ENCODE measurements at places on chromosomes 1 and 21. TPM values are rescaled to one million over a fixed set of nuclear protein-coding genes. Genes with fewer than 3 reads are reported as not detected.

The ST3GAL3 gene
- 16.3 TPM for total RNA-seq

DNA sequence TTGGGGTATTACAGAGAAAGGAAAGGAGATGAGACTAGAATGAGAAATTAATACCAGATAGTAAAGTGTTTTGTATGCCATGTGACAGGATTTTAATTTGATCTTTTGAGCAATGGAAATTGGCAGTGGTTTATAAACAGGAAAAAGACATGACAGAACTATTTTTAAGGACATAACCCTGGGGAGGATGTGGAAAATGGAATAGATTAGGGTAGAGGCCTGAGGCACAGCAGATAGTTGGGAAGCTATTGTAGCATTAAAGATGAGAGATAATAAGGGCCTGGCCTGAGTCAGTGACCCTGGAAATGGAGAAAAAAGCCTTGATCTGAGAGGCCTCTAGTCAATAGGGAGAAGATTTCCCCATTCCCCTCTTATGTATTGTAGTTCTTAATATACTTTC lies 22.1 kb upstream of the KCNA3 start:
- DNase-seq, result no peak

The MSH4 gene
- total RNA-seq, result 0.66 TPM

- peak; percentile 97 for DNase-seq
Observed at GRCh38 chr21:32516756-32517649, 68.3 kb downstream of the TCP10L start.

DNA sequence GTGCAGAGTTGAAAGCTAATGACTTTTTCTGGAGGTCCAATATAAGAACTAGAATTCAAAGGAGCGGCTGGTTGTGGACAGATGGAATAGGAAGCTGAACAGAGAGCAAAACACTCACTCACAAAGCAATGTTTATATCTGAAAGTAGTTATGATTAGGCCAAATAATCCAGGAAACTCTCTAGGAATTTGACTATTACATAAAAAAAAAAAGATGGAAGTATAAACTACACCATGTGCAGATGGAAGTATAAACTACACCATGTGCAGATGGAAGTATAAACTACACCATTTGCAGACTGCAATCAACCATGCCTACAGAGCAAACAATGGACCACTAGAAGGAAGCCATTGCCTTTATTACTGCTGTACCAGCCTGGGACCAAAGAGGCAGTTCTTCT lies 771.1 kb downstream of the BRINP3 start:
- peak; percentile 15 for DNase-seq

GRCh38 chr1:52590266-52590665 lies 11.9 kb upstream of the GPX7 start:
- DNase-seq, result no peak

DNA sequence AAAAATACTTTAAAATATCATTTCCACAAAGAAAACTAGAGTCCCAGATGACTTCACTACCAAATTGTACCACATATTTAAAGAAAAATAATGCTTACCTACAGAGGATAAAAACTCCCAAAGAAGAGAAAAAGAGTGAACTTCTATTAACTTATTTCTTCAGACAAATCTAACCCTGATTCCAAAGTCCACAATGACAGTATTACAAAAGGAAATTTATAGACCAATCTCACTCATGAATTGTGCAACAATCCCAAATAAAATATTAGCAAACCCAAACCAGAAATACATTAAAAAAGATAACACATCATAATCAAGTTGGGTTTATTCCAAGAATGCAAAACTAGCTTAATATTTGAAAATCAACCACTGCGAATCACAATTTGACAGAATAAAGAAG lies 161.4 kb upstream of the GALNT2 start:
- DNase-seq, result no peak

DNA sequence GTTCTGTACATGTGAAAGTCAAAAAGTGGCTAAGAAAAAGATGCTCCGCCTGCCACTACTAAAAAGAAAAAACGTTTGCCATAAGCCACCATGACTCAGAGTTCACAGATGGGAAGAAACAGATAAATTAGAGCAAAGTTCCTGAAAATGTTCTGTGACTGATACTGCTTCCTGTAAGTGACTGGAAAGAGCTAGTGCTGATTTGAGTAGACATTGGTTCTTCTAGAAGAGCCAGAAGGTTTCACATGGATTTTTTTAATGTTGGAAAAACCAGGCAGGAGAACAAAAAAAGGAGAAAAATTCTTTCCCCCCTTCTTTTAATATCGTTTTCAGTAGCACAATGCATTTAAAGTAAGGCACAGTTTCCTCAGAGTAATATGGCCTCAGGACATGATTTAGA lies 221.4 kb downstream of the HLX start:
- peak; percentile 87 for DNase-seq

The ARHGAP29 gene
- 20.5 TPM for total RNA-seq

DNA sequence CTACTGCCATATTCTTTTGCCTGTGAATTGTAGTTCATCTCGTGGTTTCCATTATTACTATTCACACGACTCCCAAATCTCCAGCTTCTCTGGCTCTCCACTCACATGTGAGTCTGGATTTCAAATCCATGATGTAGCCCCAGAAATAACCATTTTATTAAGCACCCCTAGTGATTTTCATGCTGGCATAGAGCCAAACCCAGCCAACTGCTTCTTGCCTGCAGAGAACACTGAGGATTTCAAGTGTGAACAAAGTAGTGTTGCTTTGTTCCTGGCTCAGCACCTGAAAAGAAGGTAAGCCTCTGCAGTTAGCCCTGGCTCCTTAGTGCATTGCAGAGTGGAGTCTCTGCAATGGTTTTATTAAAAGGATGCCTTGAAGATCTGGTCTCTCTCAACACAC lies 25.9 kb downstream of the UTP25 start:
- DNase-seq, result no peak
